ENCODE measurements at places on chromosomes 2 and 18.

DNA sequence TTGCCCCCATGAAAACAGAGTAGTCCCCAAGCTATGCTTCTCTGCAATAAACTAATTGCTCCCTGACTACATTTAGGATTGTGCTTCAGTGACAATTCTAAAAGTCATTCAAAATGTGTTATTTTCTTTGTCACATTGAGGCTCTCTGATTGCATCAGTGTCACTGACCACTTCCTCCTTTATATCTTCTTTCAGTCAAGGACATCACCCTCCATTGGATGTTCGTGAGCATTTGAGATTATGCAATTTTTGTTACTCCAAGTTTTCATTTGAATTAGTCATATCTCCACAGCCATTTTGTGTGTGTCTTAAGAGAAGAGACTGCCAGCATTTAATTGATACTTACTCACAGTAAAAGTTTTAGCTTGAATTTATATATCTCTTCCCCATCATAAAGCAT, 780.8 kb upstream of the GCFC2 start:
- DNase-seq = no peak

DNA sequence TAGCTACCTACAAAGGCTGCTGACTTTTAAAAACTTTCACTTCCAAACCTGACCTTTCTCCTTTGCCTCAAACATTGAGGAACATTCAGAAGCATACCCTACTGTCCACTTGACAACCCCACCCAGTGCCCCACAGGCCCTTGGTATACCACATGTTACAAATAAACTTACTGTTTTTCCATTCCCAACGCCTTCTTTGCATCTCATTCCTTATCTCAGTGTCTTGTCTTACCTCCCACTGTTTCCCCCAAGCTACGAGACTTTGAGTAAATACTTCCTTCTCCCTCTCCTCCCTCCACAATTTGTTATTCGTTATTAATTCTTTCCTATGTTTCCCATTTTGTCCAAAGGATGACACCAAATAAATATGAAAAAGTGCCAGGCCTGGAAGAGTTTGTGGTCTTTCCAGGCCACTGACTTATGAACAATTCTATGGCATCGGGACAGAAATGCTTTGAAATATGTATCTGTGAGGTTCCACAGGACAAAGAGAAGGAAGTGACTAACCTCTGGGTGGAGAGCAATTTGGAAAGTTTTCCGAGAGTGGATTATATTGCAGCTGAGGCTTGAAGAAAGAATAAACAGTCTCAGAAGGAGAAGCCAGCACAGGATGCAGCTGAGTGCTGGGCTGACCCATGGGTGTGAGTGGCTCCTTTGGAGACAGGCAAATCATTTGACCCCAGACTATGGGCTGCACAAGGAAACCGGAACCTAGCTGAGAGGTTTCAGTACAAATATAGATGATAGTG, 409.0 kb downstream of the LPIN1 start:
- no peak for DNase-seq

DNA sequence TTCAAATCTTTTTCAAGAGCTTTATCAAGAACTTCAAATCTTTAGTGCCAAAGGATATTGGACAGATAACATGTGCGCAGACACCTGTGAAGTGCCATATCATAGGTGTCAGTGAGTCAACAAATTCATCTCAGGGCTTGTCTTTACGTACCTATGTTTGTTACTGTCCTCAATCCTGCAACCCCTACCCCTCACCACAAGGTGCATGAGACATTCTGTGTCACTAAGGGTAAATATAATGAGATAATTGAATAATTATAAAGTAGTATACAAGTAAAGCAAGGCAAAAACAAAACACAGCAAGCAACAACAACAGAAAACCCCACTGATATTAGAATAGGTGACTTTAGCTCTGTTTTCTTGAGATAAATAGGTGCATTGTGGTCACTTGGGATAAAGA, 1495.8 kb upstream of the TMEFF2 start:
- DNase-seq = no peak

DNA sequence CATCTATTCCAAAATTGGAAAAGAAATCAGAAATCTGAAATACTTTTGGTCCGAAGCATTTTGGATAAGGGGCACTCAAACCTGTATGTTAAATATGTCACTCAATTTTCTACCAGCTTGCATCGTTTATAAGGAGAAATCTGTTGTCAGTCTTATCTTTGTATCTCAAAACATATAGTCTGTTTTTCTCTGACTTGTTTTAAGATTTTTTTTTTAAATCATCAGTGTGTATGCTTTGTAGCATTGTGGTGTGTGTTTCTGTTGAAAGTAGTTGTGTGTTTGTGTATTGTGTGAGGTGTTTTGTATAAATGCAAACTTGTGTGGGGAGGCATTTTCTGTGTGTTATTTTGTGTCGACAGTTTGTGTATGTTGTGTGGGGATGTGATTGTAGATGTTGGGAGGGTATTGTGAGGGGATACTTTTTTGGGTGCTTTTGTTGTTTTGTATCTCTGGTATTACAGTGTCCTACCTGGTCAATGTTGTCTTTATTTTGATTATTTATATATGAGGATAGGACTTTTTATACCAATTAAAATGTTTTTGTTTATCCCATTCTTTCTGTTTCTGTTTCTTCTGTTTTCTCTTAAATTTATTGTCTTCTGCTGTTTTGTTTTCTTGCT, 30.9 kb downstream of the SMCHD1 start:
- no peak for DNase-seq

GRCh38 chr2:107817378-107817777, 9.3 kb upstream of the RGPD4 start:
- DNase-seq = no peak

DNA sequence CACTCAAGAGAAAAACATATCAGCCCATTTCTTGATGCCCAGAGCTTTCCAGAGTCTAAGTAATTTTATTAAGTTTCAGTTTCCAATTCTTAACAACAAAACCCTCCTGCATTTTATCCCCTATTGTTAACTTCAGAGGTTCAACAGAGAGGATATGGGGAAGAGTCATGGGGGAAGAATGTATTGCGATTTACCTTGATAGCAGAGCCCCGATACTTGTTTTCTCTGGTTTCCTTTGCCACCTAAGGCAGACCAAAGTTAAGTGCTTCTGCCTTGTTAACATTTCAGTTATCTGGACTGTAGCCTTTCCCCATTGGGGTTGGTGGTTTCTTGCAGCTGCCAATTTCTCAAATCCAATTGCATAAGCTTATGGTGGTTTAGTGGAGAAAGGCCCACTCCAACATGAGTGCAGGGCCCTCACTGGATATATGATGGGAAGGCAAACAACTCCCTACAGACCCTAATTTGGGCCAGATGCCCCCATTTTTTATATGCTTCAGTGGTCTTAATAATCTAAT, 82.0 kb upstream of the ITGB6 start:
- DNase-seq = no peak

- no peak for DNase-seq
Observed at GRCh38 chr18:54673936-54674335, 82.9 kb downstream of the DYNAP start.

GRCh38 chr2:233081731-233082221, 21.6 kb downstream of the INPP5D start:
- no peak for DNase-seq

DNA sequence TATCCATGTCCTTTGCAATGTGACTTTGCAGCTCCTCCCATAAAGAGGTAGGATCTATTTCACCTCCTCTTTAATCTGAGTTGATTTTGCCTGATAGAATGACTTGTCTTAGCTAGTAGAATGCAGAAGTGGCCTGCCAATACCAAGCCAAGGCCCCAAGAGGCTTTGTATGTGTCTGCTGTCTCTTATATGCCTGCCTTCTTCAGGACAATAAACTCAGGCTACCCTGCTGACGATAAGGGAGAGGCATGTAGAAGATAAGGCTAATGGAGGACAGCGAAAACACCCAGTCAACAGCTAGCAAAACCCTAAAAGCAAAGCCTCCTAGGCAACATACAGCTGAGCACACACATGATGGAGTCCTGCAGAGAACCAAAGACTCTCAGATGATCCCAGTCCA, 1.8 kb upstream of the ZC3H8 start:
- no peak for DNase-seq

DNA sequence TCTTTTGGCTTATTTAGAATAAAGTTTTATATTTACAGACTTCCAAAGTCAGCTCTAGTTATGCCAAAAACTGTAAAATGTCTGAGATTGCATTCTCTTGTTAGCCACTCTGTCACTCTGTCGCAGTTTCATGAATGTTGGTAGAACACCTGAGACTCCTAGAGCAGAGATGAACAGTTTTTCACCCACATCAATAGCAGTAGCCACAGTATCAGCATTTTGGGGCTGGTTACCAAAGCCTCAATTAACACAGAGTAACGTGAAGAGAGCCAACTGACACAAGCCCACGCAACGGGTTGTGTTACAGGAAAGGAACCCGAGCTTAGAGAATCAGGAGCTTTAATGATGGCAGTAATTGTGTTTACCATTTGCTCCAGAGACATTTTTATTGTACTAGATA, 443.0 kb upstream of the SLC39A10 start:
- no peak for DNase-seq

DNA sequence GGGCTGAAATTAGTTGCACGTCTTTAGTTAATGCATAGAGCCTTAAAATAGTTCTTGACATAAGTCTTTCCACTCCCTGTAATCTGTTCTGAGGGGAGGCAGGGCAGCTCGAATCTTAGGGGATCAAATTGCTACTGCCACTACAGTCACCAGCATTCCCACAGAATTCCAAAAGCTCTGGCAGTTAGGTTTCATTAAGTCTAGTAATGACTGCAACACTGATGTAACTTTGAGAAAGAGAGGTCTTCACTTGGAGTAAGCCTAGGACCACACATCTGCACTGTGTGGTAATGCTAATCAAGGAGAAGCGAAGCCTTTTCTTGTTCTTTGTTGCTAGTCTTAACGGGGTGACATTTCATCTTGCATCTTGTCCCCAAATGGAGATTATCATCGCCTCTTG, 19.3 kb upstream of the NCK2 start:
- no peak for DNase-seq

DNA sequence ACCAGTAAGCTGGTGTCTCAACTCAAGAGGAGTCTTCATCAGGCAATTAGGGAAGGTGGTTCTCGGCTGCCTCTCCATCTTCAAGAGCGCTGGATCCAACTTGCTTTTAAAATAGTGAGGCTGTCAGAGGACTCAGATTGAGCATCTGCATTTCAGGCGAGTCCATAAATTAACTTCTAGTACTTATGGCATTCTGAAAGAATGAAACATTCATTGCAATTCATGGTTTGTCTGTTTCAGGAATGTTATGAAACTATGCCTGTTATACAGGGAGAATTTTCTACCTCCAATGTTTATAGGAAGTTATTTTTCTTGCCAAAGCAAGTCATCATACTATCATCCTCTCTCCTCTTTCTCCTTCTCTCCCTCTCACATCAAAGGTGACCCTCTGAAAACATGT, 883.2 kb downstream of the SLC4A3 start:
- DNase-seq = no peak

DNA sequence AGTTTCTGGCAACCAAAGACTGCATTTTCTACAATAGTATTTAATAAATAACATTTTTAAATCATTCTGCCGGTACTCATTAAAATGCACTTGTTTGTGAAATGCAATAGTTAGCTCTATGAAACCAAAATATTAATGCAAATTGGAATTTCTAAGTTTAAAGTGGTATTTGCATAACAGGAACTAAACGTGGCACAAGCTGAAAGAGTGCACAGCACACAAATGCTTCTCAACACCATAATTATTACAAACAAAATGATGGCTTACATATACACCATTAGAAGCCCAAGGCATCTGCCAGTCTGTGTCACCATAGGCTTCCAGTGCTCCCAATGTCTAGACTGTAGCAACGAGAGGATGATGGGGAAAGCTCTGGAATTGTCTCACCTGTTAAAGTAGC, 280.5 kb downstream of the TCF4 start:
- no peak for DNase-seq

DNA sequence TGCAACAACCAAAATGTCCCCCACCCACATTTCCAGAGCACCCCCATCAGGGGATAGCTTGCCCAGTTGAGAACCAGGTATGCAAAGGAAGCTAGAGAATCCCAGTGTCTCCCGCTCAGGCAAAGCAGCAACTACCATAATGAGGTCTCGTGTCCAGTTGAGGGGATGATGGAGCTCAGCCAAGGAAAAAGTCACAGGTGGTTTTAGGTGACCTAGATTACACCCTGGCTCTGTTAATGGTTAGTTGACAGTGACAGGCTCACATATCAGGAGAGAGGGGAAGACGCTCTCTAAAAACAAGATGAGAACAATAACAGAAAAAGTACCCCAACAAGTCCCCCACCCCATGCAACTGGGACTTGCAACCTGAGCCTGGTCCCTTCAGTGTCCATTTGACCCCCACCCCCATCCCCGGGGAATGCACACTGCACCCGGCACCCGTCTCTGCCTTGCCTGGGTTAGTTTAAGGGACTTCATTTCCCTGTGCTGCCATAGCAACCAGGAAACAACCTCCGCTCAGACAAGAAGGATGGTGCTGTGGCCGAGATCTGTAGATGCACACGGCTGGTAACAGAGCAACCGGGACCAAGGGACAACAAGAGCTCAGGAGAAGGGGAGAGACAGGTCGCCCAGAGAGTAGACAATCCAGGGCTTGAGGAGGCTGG, at the start of gene KIAA2012:
Gene KIAA2012 (plus strand): TSS at position 519 of the 665 bp plus-strand sequence. CDS start 373 bp downstream, outside the sequence.
- DNase-seq = no peak

DNA sequence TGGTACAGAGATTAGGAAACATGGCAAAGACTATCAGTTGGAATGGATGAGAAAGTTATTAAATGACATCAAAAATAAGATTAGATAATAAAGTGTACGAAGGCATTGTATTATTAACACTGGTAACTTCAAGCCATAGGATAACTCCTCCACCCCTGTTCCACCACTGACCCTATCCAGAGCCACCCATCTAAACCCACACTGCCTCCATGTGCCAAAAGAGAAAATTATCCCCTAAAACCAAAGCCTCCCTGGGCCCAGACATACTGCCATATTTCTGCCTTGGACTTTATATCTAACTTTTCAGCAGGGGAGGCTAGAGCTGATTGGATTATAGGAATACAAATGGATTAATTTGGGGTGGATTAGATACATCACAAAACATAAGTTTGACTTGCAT, 443.7 kb downstream of the BCL11A start:
- no peak for DNase-seq

GRCh38 chr2:71494523-71495155, 41.3 kb downstream of the DYSF start:
- DNase-seq = no peak

DNA sequence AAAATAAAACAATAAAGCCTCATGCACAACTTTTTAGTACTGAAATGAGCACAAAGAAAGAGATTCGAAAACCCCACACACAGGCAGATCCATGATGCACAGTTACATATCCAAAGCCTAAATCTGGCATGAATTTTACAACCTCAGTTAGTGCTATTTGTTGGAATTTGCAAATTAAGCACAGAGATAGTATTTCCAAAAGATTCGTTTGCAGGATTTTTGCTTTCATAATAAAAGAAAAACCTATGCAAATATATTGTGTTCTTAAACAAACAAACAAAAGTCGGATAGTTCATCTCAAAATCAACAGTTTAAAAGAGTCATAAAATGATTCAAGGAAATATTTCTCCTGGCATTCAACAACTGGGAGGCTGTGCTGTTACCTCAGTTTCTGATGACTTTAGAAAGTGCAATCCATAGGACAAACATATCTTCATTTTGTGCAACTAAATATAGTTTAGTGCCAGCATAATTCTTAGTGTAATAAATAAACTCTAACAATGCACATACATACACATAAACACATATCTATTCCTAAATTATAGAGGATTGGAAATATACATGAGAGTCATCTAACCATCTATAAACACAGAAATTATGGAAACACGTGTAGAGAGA, 10.8 kb downstream of the PAX3 start:
- DNase-seq = no peak

Data from midbrain (tissue), 1 donor.